ENCODE measurements at places on chromosomes 1 and 21. TPM values are rescaled to one million over a fixed set of nuclear protein-coding genes. Genes with fewer than 3 reads are reported as not detected.

Gene HIPK1
- 23.3 TPM for total RNA-seq

Gene CELA2A
- total RNA-seq: not detected

Gene CAMK1G
- not detected for total RNA-seq

Gene ABCA4
- total RNA-seq: 0.18 TPM

Gene TMEM82
- total RNA-seq: not detected

Gene DNAJC28
- 0.72 TPM for total RNA-seq

Gene LAMB3
- 3.4 TPM for total RNA-seq

All from cardiac atrium fibroblast (primary cell).